Activated T-helper 1 cell treated with anti-CD3 and anti-CD28 coated beads, Interleukin-12 subunit alpha, Interleukin-12 subunit beta, Interleukin-2, Interleukin-4 antibody, amounts not matched to agents 30 ng/mL and 10 ng/mL and 1 ng/mL, durations not matched to agents 14 hours and 24 hours and 36 hours (primary cell): ENCODE measurements at places on chromosomes 5 and 9.

DNA sequence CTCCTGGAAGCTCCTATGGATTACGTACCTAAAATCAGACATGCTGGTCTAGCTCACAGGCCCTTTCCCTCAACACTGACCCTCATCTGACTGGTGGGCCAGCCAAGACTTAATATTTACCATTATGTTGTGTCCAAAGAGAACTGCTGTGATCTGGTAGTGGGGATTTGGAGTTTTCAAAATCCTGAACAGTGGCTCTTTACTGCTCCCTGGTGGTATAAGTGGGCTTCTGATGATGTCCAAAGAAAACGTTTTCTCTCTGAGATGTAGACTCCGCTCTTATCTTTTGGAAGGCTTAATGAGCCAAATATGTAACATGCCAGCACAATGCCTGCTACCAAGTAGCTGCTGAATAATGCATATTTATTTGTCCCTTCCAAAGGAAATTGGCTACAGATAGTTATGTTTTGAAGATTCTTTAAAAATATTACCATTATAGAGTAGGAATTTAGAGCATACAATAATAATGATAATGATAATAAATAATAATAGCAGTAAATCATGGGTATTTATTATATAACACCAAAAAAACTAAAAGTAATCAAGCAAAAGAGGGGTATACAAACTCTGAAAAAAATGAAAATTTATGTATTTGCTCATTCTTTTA, 406.6 kb upstream of the TNC start:
- no peak for DNase-seq

- no peak for DNase-seq
Measured at GRCh38 chr9:113476511-113476916, 13.0 kb downstream of the RGS3 start.

DNA sequence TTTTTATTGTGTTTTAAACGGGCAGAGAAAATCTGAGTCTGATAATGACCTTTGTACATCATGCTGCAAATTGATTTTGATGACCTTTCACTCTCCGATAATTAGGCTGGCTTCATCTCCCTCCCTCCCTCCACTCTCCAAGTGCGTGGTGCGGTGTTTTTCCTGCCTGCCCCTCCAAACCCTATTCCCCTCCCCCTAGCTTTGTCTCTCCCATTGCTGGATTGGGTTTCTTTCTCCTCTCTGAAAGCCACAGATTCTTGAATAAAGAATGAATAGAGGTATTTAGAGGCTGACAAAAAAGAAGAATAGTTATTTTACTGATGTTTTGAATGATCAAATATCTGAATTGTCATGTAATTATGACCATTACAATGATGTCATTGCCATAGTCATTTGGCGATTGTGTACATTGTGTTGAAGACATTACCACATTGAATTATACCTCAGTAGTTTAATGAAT, 571.1 kb upstream of the ZNF608 start:
- DNase-seq, result no peak

GRCh38 chr9:14935106-14935751, 25.0 kb upstream of the FREM1 start:
- DNase-seq, result no peak

GRCh38 chr5:72064801-72065570, 42.3 kb upstream of the MAP1B start:
- no peak for DNase-seq

- no peak for DNase-seq
Measured at GRCh38 chr9:26012797-26013196, 334.6 kb upstream of the TUSC1 start.

GRCh38 chr9:556675-557074, 284.8 kb upstream of the DMRT1 start:
- no peak for DNase-seq

- no peak for DNase-seq
Measured at GRCh38 chr5:181059297-181060230, 19.5 kb downstream of the BTNL9 start.

- DNase-seq, result no peak
Measured at GRCh38 chr9:21428235-21428634, 12.0 kb upstream of the IFNA1 start.

- DNase-seq, result no peak
Measured at GRCh38 chr5:166695326-166695725, 1596.1 kb upstream of the WWC1 start.

DNA sequence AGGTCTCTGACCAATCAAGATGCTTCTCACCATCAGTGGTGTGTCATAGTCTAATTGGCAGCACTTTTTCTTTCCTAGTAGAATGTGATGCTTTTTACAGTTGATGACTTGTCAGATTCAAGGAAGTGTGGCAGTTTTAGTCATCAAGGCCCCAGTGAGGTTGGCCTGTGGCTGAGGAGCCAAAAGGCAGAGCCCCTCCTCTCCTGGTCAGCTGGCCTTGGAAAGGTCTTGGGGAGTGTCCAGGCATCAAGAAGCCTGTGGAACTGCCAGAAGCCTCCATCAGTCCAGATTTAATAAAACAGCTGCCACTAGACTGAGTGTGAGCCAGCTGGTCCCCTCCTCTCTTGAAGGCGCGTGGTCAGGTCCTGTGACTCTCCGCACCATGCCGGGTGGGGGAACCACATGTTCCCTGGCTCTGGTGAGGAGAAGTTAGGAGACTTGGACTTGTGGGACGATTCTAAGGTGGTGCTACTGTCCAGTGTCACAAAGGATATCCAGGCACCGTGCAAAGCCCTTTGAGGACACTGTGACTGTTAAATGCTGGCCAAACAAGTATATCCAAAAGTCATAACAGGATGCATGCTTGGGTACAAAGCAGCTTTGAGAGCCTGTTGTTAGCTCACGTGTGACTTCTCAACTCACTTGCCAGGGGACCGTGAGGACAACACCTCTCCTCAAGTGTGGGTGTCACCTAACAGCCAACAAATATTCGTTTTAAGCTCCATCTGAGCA, 6.1 kb upstream of the ANGPTL2 start:
- no peak for DNase-seq

DNA sequence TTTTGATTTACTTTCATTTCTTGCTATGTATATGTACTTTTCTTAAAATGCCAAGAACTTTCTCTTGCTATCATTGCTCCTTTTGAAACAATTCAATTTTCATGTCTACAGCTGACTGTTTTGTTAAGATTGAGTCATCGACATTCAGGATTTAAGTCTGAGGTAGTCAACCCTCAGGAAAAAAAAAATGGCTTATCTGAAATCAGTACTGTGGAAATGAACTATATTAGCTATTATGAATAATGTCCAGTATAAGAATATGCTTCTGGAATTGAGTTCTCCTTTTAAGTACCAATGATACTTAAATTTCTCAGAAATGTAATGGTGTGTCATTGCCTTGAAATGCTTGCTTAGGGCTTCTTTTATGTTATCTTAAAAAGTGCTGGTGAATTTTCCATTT, 37.9 kb downstream of the TNFAIP8 start:
- no peak for DNase-seq

DNA sequence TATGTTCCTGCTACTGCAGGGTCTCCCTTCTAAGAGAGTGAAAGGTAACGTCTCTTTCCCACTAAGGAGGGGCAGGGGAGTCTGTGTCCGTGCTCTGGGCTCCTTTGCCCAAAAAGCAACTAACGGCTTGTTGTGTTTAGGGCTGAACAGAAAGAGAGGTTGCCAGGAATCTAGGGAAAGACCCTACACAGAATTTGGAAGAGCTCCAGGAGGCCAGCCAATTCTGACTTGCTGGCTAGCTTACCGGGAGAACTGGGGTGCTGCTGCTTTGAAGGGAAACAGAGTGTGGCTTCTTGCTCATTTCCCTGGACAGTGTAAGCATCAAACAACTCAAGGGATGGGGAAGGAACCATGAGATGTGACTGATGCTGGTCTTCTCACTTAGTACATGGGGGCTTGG, 176.1 kb downstream of the GADD45G start:
- no peak for DNase-seq

DNA sequence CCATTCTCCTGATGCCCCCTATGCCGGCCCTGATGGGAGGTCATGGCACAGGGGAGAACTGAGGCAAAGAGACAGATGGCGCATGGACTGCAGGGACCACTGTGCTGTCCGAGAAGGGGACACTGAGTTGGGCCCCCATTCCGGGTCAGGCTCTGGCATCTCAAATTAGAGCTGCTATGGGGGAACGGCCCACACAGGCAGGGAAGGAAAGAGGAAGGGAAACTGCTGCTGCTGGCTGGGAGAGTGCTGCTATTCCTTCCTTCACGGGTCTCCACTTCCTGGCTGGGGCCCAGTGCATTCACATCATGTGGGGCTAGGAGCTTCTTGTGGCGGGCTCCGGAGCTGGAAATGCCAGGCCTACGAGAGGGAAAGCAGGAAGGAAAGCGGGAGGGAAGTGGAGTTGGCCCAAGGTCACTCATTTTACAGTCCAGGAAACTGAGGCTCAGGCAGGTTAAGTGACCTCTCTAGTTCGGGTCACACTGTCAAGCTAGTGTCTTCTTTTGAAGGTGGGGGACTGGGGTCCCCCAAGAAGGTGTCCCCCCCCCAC, 1.3 kb upstream of the CARD19 start:
- DNase-seq, result no peak

DNA sequence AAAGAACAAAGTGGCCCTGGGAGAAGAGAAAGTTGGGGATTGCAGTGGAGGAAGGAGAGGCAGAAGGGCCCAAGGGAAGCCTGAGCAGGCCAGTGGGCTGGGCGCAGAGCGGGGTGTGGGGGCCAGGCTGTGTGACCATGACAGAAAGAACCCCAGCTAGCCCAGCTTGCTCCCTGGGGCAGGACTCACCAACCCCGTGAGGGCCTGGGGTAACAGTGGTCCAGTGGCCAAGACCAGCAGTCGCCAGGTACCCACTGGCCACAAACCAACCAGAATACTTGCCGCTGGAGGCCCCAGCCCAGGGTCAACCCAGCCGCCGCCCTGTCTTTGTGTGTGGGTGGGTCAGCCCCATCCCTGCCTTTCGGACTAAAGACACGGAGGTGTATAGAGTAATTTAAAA, 146.5 kb downstream of the CACNA1B start:
- no peak for DNase-seq

- no peak for DNase-seq
Measured at GRCh38 chr9:35905912-35906679, at the start of gene HRCT1. TSS of gene HRCT1 (plus strand) at chr9:35906202. CDS start at chr9:35906288, 86 bp downstream.

- DNase-seq, result no peak
Measured at GRCh38 chr9:81182431-81182830, 506.9 kb downstream of the TLE1 start.

DNA sequence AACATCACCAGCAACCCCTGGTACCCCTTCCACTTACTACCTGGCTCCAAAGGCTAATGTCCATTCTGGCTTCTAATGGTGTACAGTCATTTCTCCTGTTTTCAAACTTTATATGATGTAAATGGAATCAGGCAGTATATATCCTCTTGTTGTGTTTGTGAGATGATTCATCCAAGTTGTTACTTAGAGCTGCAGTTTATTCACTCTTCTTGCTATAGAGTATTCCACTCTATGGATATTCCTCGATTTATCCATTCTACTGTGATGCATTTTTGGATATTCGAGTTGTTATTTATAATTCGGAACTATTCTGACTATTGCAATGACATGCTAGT, 32.4 kb downstream of the IRF1 start:
- DNase-seq, result no peak

DNA sequence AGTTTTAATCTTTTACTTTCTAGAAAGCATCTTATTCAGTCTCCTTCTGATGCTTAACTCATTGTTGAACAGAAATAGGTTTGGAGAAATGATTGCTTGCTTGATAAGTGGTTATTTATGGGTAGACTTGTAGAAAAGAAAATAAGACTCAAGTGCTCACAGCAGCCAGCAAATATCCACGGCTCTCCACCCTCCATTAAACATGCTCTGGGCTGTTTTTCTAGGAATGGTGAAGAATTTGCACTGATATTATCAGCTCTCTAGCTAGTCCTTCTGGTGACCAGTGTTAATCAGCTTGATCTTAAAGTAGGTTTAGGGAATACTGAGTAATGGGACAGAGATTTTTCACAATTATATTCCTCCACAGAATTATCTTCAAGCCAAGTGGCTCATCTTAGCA, 60.6 kb downstream of the SLC1A3 start:
- DNase-seq, result no peak

DNA sequence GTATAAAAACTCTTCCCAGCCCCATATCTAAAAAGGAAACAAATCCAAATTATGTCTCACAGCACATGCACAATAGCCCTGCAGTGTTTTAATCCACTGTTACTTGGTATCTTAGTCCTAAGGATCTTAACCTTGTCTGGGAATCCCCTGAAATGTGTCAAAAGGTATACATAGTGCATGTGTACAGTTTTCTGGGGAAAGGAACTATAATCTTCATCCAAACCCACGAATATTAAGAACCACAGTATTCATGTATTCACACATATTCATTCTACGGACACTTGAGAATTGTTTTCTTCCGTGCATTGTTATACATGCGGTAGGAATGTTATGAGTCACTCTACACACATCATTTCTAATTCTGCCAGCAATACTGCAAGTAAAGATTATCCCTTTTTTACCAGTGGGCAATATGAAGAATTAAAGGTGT, 47.8 kb upstream of the SNX2 start:
- DNase-seq, result no peak
